ENCODE measurements at places on chromosomes 5 and 9. TPM values are rescaled to one million over a fixed set of nuclear protein-coding genes. Genes with fewer than 3 reads are reported as not detected.
A peak's percentile ranks its signal among the peaks of the same experiment; 100 is the strongest.

GRCh38 chr5:130836729-130837649, 328.1 kb downstream of the HINT1 start:
- peak; percentile 10 for DNase-seq
- peak overlapping the region; percentile 1 for H3K4me3 ChIP-seq
- no peaks in the 10 kb centered on the region for H3K4me1 ChIP-seq

DNA sequence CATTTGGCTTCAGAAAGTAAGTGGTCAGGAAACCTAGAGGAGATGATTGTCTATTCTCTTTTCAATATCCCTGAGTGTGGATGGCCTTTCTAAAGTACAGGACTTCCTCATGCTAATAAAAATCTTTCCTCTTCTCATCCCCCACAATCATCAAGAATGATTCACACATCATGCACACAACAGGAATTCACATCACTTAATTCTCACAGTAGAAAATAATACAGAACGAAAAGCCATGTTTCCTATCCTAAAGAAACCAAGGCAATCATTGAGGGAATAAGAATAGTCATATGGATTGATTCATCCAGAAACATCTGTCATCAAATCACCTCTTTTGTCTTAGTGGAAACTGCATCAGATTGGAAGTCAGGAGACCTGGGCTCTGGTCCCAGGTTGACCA, 203.1 kb upstream of the PIK3R1 start:
- DNase-seq: no peak
- no peaks in the 10 kb centered on the region for H3K4me1 ChIP-seq
- no peaks in the 10 kb centered on the region for H3K36me3 ChIP-seq

DNA sequence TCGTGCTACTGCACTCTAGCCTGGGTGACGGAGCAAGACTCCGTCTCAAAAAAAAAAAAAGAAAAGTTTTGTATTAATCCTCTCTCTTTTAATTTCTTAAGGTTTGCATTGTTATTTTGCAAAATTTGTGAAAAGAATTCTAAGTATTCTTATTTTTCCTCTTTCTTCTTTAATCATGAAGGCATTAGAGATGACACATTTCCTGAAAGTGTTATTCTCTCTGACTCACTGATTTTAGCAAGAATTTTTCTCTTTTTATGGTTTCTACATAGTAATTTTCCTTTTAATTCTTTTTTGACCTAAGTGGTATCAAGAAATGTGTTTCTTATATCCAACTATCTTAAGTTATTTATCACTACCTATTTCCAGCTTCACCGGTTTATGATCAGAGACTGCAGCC, 78.0 kb downstream of the NSUN2 start:
- H3K36me3 ChIP-seq: no peaks in the 10 kb centered on the region
- no peaks in the 10 kb centered on the region for H3K27me3 ChIP-seq
- H3K4me3 ChIP-seq: no peak overlapping the region
- no peak overlapping the region for H3K27ac ChIP-seq
- H3K4me1 ChIP-seq: no peaks in the 10 kb centered on the region
- no peak for DNase-seq

- H3K36me3 ChIP-seq: no peaks in the 10 kb centered on the region
- DNase-seq: no peak
- H3K27ac ChIP-seq: no peak overlapping the region
- no peak overlapping the region for H3K4me3 ChIP-seq
- no peaks in the 10 kb centered on the region for H3K4me1 ChIP-seq
- peaks cover 2% of the 10 kb centered on the region for H3K27me3 ChIP-seq
These were observed 977 bp upstream of the PRDM12 start for GRCh38 chr9:130663258-130663976.

MEGF10 gene
- total RNA-seq: not detected

DNA sequence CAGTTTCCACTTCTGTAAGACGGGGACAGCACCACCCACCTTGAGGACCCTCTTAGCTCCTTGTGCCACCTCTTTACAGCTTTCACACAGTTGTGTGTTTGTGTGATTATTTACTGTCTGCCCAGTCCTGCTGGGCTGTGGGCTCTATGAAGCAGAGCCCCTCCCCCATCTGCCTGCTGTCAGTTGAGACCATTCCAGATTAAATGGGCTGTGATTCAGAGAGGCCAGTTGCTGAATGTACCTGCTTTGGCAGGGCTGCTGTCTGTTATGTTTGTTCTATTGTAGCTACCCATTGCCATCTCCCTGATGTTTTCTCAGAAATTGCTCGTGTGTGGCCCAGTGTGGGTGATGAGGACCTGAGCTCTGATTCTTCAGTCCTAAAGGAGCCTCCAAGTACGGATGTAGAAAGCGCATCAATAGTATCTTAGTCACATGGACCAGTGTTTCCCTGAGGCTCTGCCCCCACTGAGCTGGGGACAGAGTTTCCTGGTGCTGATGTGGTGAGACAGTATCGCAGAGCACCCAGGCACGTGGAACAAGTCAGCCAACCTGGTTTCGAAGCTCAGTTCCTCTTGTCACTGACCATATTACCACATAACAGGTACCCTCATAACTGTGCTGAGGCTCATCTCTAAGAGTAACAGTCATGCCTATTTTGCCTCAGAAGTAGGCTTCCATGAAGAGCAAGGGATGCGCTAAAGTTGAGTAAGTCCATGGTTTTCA, 3.7 kb downstream of the ANGPTL2 start:
- H3K4me3 ChIP-seq: no peak overlapping the region
- no peak for DNase-seq
- H3K36me3 ChIP-seq: no peaks in the 10 kb centered on the region
- H3K4me1 ChIP-seq: no peaks in the 10 kb centered on the region
- no peaks in the 10 kb centered on the region for H3K27me3 ChIP-seq

GRCh38 chr5:72156946-72157624, 49.8 kb downstream of the MAP1B start:
- H3K27ac ChIP-seq: no peak overlapping the region
- H3K4me3 ChIP-seq: no peak overlapping the region

GRCh38 chr5:160210606-160211005, 18.7 kb upstream of the FABP6 start:
- no peaks in the 10 kb centered on the region for H3K36me3 ChIP-seq
- no peak overlapping the region for H3K4me3 ChIP-seq
- no peak overlapping the region for H3K27ac ChIP-seq
- H3K4me1 ChIP-seq: no peaks in the 10 kb centered on the region

TAF11L10 gene
- total RNA-seq: not detected

TIFAB gene
- not detected for total RNA-seq

KCNV2 gene
- total RNA-seq: not detected

PAEP gene
- not detected for total RNA-seq

- H3K27me3 ChIP-seq: no peaks in the 10 kb centered on the region
- H3K36me3 ChIP-seq: no peaks in the 10 kb centered on the region
- peak overlapping the region; percentile 31 for H3K4me3 ChIP-seq
These were observed 5.6 kb upstream of the IL7R start for GRCh38 chr5:35850967-35851680.

GTF3C5 gene
- 47.7 TPM for total RNA-seq

GRCh38 chr9:95373069-95373681, 55.7 kb upstream of the FANCC start:
- peaks cover 3% of the 10 kb centered on the region for H3K4me1 ChIP-seq
- no peak overlapping the region for H3K4me3 ChIP-seq
- no peaks in the 10 kb centered on the region for H3K36me3 ChIP-seq
- H3K27ac ChIP-seq: peak overlapping the region; percentile 54
- no peaks in the 10 kb centered on the region for H3K27me3 ChIP-seq

- DNase-seq: no peak
- peak overlapping the region; percentile 70 for H3K27ac ChIP-seq
These were observed 11.1 kb downstream of the TTC39B start for GRCh38 chr9:15295761-15296405.

DNA sequence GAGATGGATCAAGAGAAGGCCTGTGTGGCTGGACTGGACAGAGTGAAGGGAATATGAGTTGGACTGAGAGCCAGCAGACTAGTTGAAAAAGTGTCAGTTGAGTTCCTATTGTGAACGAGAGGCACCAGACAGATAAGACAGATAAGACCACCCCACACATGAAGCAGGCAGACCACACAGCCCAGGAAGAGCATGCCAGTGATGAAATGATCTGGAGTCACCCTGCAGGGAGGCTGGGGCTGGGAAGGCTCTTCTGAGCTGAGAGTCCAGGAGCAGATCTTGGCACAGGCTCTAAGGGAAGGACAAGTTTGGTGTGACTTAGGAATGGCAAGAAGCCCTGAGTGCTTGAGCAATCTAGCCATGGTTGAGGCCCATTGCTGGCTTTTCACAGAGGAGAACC, 10.6 kb upstream of the SLC25A48 start:
- peaks cover 3% of the 10 kb centered on the region for H3K27me3 ChIP-seq
- no peak overlapping the region for H3K27ac ChIP-seq

OSMR gene
- total RNA-seq: 82.4 TPM

DNA sequence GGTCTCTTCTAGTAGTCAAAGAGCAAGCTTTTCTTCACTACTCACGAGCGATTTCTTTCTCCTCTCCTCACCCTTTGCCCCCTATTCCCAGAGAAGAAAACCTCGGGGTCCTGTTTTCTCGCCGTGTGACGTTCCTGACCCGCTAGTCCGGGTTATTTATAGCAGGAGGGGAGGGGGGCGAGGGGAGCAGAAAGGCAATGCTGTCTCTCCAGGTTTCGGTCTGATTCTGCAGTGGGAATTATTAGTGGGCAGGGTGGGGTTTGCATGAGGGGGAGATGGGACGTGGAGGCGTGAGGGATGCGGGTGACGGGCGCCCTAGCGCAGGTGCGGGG, 847 bp upstream of the GABRB2 start:
- no peaks in the 10 kb centered on the region for H3K36me3 ChIP-seq
- H3K4me3 ChIP-seq: 0 out of 2 replicates have a peak overlapping the region, but pooled peaks have one; percentile 6
- peaks cover 3% of the 10 kb centered on the region for H3K4me1 ChIP-seq
- H3K27ac ChIP-seq: no peak overlapping the region
- no peak for DNase-seq

SPINK1 gene
- total RNA-seq: 3.0 TPM

GFI1B gene
- 0.08 TPM for total RNA-seq

XPA gene
- total RNA-seq: 7.1 TPM

CARD9 gene
- total RNA-seq: 1.7 TPM

SURF4 gene
- 149 TPM for total RNA-seq

Measured in Panc1 (cell line).